Vagina (tissue), 2 donors: ENCODE measurements at places on chromosomes 4 and X.

DNA sequence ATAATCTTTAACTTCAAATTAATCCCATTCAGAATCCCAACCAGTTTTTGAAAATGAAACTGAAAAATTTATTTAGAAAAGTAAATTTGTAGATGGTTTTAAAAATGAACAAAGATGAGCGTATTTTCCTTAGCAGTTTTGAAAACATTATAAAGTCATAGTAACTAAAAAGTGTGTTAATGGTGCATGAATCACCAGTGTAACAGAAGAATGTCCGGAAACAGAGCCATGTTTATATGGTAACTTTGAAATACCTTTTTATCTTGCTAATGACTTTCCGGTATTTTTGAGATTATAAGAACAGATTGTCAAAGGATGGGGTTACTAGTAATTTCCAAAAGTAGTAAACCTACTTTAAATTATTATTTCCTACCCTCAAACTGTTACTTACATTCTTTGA lies 145.9 kb downstream of the IRS4 start:
- DNase-seq, result no peak
- H3K4me3 ChIP-seq, result no peak overlapping the region
- H3K4me1 ChIP-seq, result no peaks in the 10 kb centered on the region
- H3K27ac ChIP-seq, result no peak overlapping the region
- H3K36me3 ChIP-seq, result no peaks in the 10 kb centered on the region

GRCh38 chr4:95516528-95517017 lies 32.2 kb downstream of the UNC5C start:
- no peaks in the 10 kb centered on the region for H3K36me3 ChIP-seq
- no peak overlapping the region for H3K27ac ChIP-seq
- H3K27me3 ChIP-seq, result no peaks in the 10 kb centered on the region
- no peak overlapping the region for H3K4me3 ChIP-seq
- H3K4me1 ChIP-seq, result no peaks in the 10 kb centered on the region

GRCh38 chr4:168878623-168879022 lies 131.4 kb downstream of the CBR4 start:
- H3K27ac ChIP-seq, result peak overlapping the region; percentile 73
- H3K27me3 ChIP-seq, result no peaks in the 10 kb centered on the region
- H3K4me1 ChIP-seq, result peaks cover 65% of the 10 kb centered on the region
- peaks cover 19% of the 10 kb centered on the region for H3K36me3 ChIP-seq
- no peak for DNase-seq
- H3K4me3 ChIP-seq, result peak overlapping the region; percentile 33

- DNase-seq, result no peak
- H3K36me3 ChIP-seq, result no peaks in the 10 kb centered on the region
Observed at GRCh38 chr4:40325406-40326019, 9.6 kb upstream of the CHRNA9 start.

- no peak overlapping the region for H3K27ac ChIP-seq
- no peaks in the 10 kb centered on the region for H3K36me3 ChIP-seq
- DNase-seq, result no peak
- H3K27me3 ChIP-seq, result no peaks in the 10 kb centered on the region
Observed at GRCh38 chrX:46366381-46367207, 178.6 kb downstream of the ZNF674 start.

GRCh38 chr4:149113804-149114430 lies 671.7 kb upstream of the NR3C2 start:
- H3K36me3 ChIP-seq, result no peaks in the 10 kb centered on the region
- no peaks in the 10 kb centered on the region for H3K27me3 ChIP-seq
- H3K4me3 ChIP-seq, result no peak overlapping the region
- DNase-seq, result no peak

DNA sequence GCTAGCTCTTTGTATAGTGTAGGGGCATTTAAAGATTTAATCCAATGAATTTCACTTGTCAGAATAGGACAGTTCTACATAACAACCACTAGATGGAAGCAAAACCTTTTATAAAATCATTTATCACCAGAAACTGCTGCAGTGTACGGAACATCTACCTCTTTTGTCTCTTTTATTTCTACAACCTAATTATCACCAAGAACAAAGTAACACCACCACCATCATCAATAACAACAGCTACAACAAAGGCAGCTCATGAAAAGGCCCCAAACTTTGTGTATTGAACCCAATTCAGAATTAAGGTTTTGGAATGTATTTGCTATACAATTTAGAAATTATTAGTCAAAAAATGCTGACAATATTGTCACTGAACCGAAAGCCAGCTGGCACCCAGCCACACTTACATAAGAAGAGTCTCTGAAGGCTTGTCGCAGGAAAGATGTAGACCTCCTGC lies 260.9 kb upstream of the RPS6KA3 start:
- H3K36me3 ChIP-seq, result no peaks in the 10 kb centered on the region
- no peak overlapping the region for H3K4me3 ChIP-seq
- H3K4me1 ChIP-seq, result peaks cover 4% of the 10 kb centered on the region

- H3K36me3 ChIP-seq, result no peaks in the 10 kb centered on the region
- DNase-seq, result no peak
- H3K27me3 ChIP-seq, result no peaks in the 10 kb centered on the region
Observed at GRCh38 chr4:117447925-117448324, 362.5 kb upstream of the TRAM1L1 start.

- H3K4me3 ChIP-seq, result no peak overlapping the region
- H3K36me3 ChIP-seq, result no peaks in the 10 kb centered on the region
- H3K27me3 ChIP-seq, result no peaks in the 10 kb centered on the region
- H3K27ac ChIP-seq, result no peak overlapping the region
Observed at GRCh38 chr4:153076861-153077260, 127.4 kb upstream of the TRIM2 start.

GRCh38 chr4:1683736-1684505 lies at the start of gene FAM53A:
FAM53A (minus strand) TSS chr4:1684313; CDS start chr4:1668741, 15,572 bp downstream.
- DNase-seq, result no peak
- no peaks in the 10 kb centered on the region for H3K36me3 ChIP-seq
- H3K4me1 ChIP-seq, result peaks cover 19% of the 10 kb centered on the region
- peak within 1 kb of the TSS; percentile 64 for H3K27ac ChIP-seq
- no peaks in the 10 kb centered on the region for H3K27me3 ChIP-seq

GRCh38 chr4:15164571-15164970 lies 162.3 kb downstream of the CPEB2 start:
- H3K36me3 ChIP-seq, result no peaks in the 10 kb centered on the region
- no peak for DNase-seq
- no peaks in the 10 kb centered on the region for H3K27me3 ChIP-seq
- peaks cover 5% of the 10 kb centered on the region for H3K4me1 ChIP-seq
- H3K27ac ChIP-seq, result no peak overlapping the region

DNA sequence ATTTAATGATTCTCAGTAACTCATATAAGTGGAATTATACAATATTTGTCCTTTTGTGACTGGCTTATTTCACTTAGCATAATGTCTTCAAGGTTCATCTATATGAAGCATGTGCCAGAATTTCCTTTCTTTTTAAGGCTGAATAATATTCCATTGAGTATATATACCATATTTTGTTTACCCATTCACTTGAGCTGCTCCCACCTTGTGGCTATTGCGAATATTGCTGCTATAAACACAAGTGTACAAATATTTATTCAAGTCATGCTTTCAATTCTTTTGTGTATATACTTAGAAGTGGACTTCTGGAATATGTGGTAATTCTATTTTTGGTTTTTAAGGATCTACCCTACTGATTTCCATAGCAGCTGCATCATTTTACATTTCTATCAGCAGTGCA lies 219.1 kb downstream of the MID1 start:
- no peak overlapping the region for H3K27ac ChIP-seq
- H3K4me3 ChIP-seq, result no peak overlapping the region
- H3K4me1 ChIP-seq, result no peaks in the 10 kb centered on the region
- no peaks in the 10 kb centered on the region for H3K27me3 ChIP-seq
- no peaks in the 10 kb centered on the region for H3K36me3 ChIP-seq

DNA sequence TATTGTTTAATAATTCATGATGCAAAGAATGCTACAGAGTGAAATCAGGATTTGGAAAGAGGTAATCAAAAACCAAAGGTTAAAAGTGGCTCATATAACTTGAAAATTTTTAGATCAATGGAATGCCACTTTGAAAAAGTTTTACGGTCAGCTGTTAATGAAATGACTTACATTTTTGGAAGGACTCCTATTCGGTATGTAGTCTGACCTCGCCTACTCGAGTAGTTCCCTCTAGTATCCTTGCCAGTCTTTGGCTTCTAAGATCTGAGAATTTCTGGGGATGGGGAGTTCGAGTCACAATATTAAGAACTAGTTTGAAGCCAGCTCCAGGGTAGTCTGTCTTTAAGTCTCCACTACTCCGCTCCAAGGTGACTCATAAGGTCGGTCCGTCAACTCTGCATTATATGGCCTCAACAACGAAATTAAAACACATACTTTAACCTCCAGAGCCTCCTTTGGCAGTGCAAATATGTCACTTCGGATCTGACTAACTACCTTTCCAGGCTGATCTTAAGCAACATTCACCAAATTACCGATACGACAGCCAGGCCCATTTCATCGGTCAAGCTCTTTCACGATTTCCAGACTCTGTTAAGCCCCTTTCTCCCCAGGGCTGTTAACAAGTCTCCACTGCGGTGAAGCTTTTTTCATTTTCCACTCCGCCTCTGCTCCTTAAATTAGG lies 733 bp upstream of the NAA15 start:
- H3K27ac ChIP-seq, result peak overlapping the region; percentile 89
- no peak for DNase-seq

GRCh38 chr4:69697536-69698242 lies 44.6 kb upstream of the UGT2A1 start:
- no peak overlapping the region for H3K4me3 ChIP-seq
- no peak overlapping the region for H3K27ac ChIP-seq
- H3K36me3 ChIP-seq, result no peaks in the 10 kb centered on the region
- no peaks in the 10 kb centered on the region for H3K27me3 ChIP-seq

- no peak overlapping the region for H3K4me3 ChIP-seq
- no peak overlapping the region for H3K27ac ChIP-seq
- H3K36me3 ChIP-seq, result no peaks in the 10 kb centered on the region
Observed at GRCh38 chr4:81628489-81628888, 156.8 kb upstream of the RASGEF1B start.

DNA sequence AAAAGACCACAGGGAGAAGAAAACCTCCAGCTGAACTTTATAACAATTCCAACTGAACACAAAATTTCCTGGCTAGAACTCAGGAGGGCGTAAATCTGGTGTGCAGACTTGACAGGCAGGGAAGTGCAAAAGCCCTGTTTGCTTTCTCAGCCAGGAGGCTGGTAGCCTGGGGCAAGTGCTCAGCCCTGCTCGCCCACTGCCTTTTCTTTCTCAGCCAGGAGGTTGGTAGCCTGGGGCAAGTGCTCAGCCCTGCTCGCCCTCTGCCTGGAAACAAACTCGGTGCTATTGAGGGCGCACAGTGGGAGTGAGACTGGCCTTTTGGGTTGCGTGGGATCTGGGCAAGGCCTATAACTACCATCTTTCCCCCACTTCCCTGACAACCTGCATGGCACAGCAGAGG lies 275.4 kb upstream of the MAOA start:
- H3K27ac ChIP-seq, result no peak overlapping the region
- no peak for DNase-seq
- H3K27me3 ChIP-seq, result no peaks in the 10 kb centered on the region
- H3K4me1 ChIP-seq, result no peaks in the 10 kb centered on the region
- no peak overlapping the region for H3K4me3 ChIP-seq
- no peaks in the 10 kb centered on the region for H3K36me3 ChIP-seq

- H3K27ac ChIP-seq, result no peak overlapping the region
- no peaks in the 10 kb centered on the region for H3K27me3 ChIP-seq
- H3K36me3 ChIP-seq, result no peaks in the 10 kb centered on the region
- DNase-seq, result no peak
Observed at GRCh38 chr4:20288846-20289512, 37.3 kb downstream of the SLIT2 start.

GRCh38 chr4:30068234-30068633 lies 651.9 kb upstream of the PCDH7 start:
- H3K4me1 ChIP-seq, result no peaks in the 10 kb centered on the region
- DNase-seq, result no peak
- H3K27ac ChIP-seq, result no peak overlapping the region
- H3K27me3 ChIP-seq, result no peaks in the 10 kb centered on the region

GRCh38 chr4:177487977-177488376 lies 45.7 kb upstream of the AGA start:
- H3K36me3 ChIP-seq, result no peaks in the 10 kb centered on the region
- H3K27ac ChIP-seq, result no peak overlapping the region
- no peak for DNase-seq
- H3K4me1 ChIP-seq, result no peaks in the 10 kb centered on the region
- H3K27me3 ChIP-seq, result no peaks in the 10 kb centered on the region
- H3K4me3 ChIP-seq, result no peak overlapping the region

GRCh38 chr4:53314252-53314651 lies 51.6 kb downstream of the SCFD2 start:
- no peaks in the 10 kb centered on the region for H3K36me3 ChIP-seq
- no peak overlapping the region for H3K4me3 ChIP-seq
- no peak for DNase-seq

DNA sequence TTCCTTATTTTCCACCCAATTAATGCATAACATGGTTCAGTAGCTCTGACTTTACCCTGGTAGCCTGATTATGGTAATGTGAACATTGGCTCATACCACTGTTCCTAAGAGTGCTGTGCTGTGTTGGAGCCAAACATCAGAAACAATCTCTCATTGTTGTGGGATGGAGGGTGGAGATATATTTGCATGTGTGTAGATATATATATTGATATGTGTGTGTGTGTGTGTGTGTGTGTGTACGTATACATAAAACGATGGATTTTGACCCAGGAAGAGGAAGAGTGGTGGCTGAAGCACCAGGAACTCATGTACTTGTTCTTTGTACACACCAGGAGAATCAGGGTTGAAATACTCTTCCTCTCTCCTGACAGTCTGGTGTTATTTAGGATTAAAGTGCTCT lies 247.7 kb downstream of the IL15 start:
- no peaks in the 10 kb centered on the region for H3K36me3 ChIP-seq
- no peak overlapping the region for H3K4me3 ChIP-seq
- DNase-seq, result no peak
- no peaks in the 10 kb centered on the region for H3K27me3 ChIP-seq

- DNase-seq, result no peak
- no peaks in the 10 kb centered on the region for H3K4me1 ChIP-seq
- no peaks in the 10 kb centered on the region for H3K27me3 ChIP-seq
- H3K4me3 ChIP-seq, result no peak overlapping the region
- H3K36me3 ChIP-seq, result no peaks in the 10 kb centered on the region
Observed at GRCh38 chr4:149845743-149846142, 30.1 kb upstream of the IQCM start.

DNA sequence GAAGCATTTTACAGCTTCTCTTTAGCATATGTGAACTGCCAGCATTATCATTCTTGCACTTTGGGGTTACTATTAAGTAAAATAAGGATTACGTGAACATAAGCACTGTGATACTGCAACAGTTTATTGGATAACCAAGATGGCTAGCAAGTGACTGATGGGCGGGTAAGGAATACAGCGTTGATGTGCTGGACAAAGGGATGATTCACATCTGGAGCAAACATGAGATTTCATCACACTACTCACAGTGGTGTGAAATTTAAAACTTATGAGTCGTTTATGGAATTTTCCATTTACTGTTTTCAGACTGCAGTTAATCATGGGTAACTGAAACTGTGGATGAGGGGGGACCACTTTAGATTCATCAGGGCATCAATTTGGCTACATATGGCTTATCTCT lies 16.0 kb downstream of the NBDY start:
- no peak overlapping the region for H3K27ac ChIP-seq
- no peaks in the 10 kb centered on the region for H3K36me3 ChIP-seq
- H3K27me3 ChIP-seq, result no peaks in the 10 kb centered on the region
- H3K4me3 ChIP-seq, result no peak overlapping the region

GRCh38 chr4:534576-535151 lies 35.7 kb downstream of the PIGG start:
- no peaks in the 10 kb centered on the region for H3K4me1 ChIP-seq
- no peak overlapping the region for H3K27ac ChIP-seq
- peak; percentile 75 for DNase-seq
- H3K27me3 ChIP-seq, result no peaks in the 10 kb centered on the region
